ENCODE measurements at places on chromosomes 4 and X.
A peak's percentile ranks its signal among the peaks of the same experiment; 100 is the strongest.

GRCh38 chr4:182928061-182928460, 10.9 kb upstream of the DCTD start:
- no peak for DNase-seq

GRCh38 chr4:2252530-2253091, 9.3 kb downstream of the MXD4 start:
- no peak for DNase-seq

GRCh38 chrX:99445336-99445735, 964.7 kb downstream of the PCDH19 start:
- no peak for DNase-seq

- DNase-seq = no peak
Measured at GRCh38 chrX:77875372-77875771, 19.9 kb downstream of the MAGT1 start.

DNA sequence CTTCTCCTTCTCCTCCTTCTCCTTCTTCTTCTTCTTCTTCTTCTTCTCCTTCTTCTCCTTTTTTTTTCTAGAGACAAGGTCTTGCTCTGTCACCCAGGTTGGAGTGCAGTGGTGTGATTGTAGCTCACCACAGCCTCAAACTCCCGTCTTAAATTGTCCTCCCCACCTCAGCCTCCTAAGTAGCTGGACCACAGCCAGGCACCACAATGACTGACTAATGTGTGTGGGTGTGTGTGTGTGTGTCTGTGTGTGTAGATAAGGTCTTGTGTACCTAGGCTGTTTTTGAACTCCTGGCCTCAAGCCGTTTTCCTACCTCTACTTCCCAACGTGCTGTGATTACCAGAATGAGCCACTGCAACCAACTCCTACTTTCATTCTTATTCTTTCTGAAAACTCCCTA, 390.9 kb downstream of the ADAM29 start:
- no peak for DNase-seq

GRCh38 chr4:106056914-106057313, 161.6 kb downstream of the NPNT start:
- no peak for DNase-seq

GRCh38 chr4:122700178-122700725, 32.3 kb upstream of the BBS12 start:
- DNase-seq = no peak

DNA sequence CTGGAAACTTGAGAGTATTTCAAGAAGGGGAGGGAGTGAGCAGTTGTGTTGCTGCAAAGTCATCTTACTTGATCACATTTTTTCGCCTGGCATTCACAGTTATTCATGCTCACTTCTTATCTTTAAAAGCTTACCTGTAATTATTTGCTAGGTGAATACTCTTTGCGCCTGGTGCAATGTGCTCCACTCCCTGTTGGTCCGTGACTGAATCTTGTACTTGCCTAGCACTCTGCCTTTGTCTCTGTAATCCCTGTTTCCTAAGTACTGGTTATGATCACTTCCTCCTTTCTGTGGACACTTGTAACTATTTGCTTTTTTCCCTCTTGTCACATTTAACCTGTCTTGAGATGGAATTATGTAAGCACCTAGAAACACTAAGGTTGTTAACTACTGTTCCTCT, 5.8 kb downstream of the BMP2K start:
- DNase-seq = no peak

GRCh38 chr4:103498161-103499070, 221.4 kb downstream of the TACR3 start:
- no peak for DNase-seq

GRCh38 chr4:1048773-1049590, 37.6 kb downstream of the FGFRL1 start:
- no peak for DNase-seq

DNA sequence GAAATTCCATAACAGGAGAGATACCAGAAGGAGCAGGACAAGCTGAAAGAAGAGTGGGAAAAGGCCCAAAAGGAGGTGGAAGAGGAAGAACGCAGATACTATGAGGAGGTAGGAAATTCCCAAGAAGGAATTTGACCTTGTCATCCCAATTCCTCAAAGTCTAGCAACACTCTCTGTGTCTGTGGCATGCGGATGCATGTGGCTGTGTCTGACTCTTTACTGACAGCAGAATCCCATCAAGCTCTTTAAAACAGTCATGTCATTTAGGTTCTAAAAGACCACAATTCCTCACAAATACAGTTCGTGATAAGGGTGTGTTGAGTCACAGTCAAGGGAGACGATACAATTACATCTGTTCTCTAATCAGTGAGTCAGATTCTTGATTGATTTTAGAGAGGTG, 68.5 kb downstream of the PHOX2B start:
- no peak for DNase-seq

GRCh38 chr4:188138227-188138626, 1.0 kb upstream of the TRIML1 start:
- DNase-seq = no peak

DNA sequence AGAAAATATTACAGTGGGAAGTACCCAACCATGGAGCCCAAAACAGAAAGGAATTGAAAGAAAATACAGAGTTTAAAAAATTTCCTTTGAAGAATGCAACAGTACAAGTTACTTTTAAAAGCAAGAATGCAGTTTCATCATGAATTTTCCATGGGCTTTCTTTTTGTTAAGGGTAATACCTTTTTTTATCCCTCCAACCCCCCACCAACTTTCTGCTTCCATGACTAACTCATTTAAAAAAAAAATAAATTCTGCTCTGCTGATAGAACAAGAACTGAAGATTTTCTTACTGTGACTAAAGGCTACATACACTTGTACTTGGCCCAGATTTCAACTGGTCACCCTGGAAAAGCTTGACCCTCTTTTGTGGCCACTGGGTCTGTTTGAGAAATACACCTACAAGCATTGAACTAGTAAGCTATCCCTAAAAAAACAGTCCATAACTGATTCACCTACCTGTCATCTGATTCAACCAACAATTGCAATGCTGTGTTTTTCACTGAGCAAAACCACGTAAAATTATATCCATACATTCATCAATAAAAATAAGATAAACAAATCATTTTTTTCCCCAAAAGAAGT, 214.2 kb downstream of the NSUN7 start:
- no peak for DNase-seq

- DNase-seq = no peak
Measured at GRCh38 chrX:41661366-41662095, 27.2 kb upstream of the GPR34 start.

DNA sequence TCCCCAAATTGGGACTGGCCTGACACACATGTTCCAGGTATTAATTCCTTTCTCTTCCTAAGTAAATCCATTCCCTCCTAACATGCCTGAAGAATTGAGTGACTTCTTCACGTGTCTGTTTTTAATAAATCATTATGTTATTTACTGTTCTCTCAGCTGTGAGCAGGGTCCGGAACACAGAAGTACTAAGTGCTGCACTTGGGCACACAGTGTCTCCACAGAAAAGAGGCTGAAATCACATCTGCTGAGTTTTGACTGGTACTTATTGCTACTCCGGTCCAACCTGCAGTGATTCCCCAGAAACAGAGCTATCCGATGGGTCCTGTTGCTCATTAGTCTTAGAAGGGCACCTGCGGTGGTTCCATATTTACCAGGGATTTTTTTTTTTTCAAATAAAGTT, 202.6 kb downstream of the RBM46 start:
- DNase-seq = no peak

DNA sequence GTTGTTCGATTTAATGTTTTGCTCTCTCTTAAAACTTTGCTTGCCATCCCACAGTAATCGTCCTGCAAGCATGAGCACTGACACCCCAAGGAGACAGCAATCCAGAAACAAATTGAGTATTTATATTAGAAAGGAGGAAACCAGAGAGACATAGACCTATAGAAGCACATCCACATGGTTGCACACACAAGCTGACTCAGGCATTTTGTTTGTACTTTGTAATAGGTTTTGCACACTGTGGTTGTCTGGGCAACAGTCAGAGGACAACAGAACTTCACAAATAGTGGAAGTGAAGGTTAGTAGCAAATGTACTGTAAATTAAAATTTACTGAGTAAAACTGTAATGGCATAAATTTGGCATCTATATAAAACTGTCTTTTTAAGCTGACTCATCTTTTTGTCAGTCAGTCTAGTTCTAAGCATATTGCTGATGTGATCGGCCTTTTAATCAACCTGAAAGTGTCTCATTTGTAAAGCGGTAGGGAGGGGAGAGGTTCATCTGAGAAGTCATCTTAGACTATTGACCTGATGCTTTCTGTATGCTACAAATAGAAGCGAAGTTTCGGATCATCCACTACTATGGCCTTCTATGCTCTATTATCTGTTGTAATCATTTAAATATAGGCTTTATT, 1624.7 kb downstream of the ARAP2 start:
- no peak for DNase-seq

GRCh38 chrX:38341442-38341841, 11.0 kb upstream of the OTC start:
- DNase-seq = no peak

DNA sequence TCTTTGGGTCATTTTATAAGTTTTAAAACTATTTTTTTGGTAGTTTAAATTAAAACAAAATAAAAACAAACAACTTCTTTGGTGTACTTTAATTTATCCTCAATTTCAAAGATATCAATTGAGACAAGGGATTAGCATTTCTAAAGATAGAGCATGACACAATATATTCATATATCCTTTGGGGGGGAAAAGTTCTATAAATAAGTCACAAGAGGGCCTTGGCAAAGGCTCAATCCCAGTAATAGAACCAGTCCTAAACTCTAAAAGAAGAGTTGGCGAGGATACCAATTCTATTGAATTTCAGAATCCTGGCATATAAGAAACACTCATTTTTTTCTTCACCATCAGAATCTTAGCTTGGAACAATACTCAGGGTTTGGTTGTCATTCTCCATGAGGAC, 89.7 kb downstream of the COL4A6 start:
- DNase-seq = no peak

- no peak for DNase-seq
Measured at GRCh38 chrX:40729598-40730584, 5.5 kb downstream of the MED14 start.

DNA sequence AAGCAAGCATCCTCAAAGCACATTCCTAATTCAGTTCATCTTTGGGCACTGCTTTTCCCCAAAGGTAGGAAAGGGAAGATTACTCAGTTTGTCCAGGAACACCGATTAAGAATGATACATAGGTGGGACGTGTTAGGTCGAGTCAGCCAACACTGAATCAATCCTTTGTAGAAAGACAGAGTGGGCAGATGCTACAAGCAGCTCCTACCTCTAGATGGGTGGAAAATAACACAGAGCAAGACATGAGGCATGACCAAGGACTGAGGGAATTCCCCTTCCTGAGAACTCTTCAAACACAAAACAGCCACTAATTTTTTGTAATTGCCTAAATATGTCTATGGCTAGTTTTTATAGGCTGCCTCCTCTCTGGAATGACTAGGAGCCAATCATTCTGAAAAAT, 331.7 kb downstream of the HNRNPD start:
- no peak for DNase-seq

DNA sequence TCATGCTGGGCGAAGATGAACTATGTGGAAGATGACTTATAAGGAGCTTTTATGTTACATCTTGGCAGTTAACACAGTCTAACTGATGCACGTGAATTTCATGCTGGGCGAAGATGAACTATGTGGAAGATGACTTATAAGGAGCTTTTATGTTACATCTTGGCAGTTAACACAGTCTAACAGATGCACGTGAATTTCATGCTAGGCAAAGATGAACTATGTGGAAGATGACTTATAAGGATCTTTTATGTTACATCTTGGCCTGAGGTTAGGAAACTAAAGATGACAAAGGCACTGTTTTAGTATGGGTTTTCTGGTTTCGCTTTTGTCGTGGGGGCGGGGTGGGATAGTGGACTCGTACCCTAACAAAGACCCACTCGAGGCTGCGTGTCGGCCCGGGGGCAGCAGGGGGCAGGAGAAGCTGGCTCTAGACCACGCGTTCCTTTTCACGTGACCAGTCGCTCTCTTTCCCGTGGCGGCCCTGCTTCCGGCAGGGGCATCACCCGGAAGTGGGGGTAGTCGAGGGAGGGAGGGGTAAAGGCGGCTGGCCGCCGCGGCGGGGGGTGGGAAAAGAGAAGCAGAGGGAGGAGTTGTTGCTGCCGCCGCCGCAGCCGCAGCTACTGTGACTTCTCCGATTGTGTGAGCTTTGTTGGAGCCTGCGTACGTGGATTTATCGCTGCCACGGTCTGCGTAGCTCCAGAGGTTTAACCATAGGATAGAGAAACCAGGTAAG, at the start of gene ATP7A:
Gene ATP7A, plus strand, starts transcription at position 586 of the 733 bp plus-strand sequence. CDS start 60,949 bp downstream, outside the sequence.
- peak; percentile 85 for DNase-seq

GRCh38 chrX:153647461-153648357, 706 bp downstream of the DUSP9 start:
- no peak for DNase-seq

GRCh38 chr4:21544955-21545354, 403.6 kb downstream of the KCNIP4 start:
- no peak for DNase-seq

GRCh38 chr4:150078041-150078578, at the start of gene DCLK2:
Gene DCLK2 (plus strand): TSS chr4:150078445. CDS start chr4:150079028, 583 bp downstream.
- DNase-seq = no peak

GRCh38 chr4:163923092-163923491, 428.6 kb downstream of the TMA16 start:
- no peak for DNase-seq

GRCh38 chr4:22339491-22339890, 176.4 kb downstream of the ADGRA3 start:
- DNase-seq = no peak

GRCh38 chr4:159024266-159024665, 78.6 kb upstream of the RAPGEF2 start:
- DNase-seq = no peak

GRCh38 chr4:26075583-26075982, 161.6 kb downstream of the SMIM20 start:
- DNase-seq = no peak

GRCh38 chrX:50815120-50815519, 1.1 kb upstream of the SHROOM4 start:
- no peak for DNase-seq

DNA sequence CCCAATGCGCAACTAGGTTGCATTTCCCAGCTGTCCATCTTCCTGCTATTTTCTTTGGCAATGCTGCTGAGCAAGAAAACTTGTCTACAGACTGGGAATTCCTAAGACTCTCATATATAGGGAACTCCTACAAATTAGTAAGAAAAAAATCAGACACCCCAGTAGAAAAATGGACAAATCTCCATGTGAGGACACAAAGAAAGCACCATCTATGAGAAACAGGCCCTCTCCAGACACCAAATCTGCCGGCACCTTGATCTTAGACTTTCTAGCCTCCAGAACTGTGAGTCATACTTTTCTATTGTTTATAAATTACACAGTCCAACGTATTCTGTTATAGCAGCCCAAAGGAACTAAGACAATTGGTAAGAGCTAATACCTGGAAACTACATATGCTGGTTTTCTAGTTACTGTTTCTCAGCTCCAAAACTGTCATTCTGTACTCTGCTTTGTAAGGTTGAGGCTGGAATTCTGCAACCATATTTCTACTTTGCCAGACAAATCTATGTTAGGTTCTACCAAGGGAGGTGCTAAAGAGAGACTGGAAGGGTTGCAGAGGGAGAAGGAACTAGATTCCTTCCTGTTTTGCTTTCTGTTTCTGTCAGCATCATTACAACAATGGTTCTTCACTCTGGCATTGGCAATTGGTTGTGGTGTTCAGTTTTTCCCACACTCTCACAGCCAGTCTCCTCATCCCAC, 35.7 kb upstream of the FAM241A start:
- DNase-seq = no peak

- no peak for DNase-seq
Measured at GRCh38 chrX:100072336-100072735, 337.7 kb downstream of the PCDH19 start.

- DNase-seq = no peak
Measured at GRCh38 chrX:69504626-69505612, 793 bp downstream of the NALF2 start.

GRCh38 chr4:134393592-134393991, 192.0 kb upstream of the PABPC4L start:
- no peak for DNase-seq

GRCh38 chrX:85378461-85378860, 1.0 kb downstream of the POF1B start:
- DNase-seq = no peak

All from activated T-helper 1 cell treated with anti-CD3 and anti-CD28 coated beads, Interleukin-2, amount 50 U/mL, for 16 hours (primary cell).